ENCODE measurements at places on chromosomes 5 and 9.
A peak's percentile ranks its signal among the peaks of the same experiment; 100 is the strongest.

- no peak for DNase-seq
Observed at GRCh38 chr5:83104021-83104420, 26.7 kb downstream of the XRCC4 start.

- DNase-seq: no peak
Observed at GRCh38 chr5:23026252-23027170, 173.4 kb upstream of the CDH12 start.

- DNase-seq: no peak
Observed at GRCh38 chr9:78879324-78880100, 582.6 kb downstream of the PSAT1 start.

- no peak for DNase-seq
Observed at GRCh38 chr9:87869082-87869481, 13.6 kb upstream of the SPATA31E1 start.

GRCh38 chr5:168962306-168962705 lies 338.6 kb downstream of the SLIT3 start:
- no peak for DNase-seq

DNA sequence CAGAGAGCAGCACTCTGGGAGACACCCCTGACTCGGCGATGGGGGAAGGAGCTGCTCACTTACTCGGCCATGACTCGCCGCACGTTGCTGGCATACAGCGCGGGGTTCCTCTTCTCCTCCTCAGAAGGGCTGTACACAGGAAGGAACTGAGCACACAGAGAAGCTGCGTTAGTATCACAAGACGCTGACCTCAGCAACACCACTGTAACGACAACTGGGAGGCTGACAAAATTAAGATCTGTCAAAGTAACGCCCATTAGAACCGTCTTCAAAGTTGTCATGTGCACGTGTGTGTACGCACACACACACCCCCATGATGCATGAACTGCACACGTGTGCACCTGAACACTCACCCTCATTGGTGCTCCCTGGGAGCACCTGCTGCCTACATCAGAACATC lies 32.1 kb upstream of the SLC6A3 start:
- no peak for DNase-seq

DNA sequence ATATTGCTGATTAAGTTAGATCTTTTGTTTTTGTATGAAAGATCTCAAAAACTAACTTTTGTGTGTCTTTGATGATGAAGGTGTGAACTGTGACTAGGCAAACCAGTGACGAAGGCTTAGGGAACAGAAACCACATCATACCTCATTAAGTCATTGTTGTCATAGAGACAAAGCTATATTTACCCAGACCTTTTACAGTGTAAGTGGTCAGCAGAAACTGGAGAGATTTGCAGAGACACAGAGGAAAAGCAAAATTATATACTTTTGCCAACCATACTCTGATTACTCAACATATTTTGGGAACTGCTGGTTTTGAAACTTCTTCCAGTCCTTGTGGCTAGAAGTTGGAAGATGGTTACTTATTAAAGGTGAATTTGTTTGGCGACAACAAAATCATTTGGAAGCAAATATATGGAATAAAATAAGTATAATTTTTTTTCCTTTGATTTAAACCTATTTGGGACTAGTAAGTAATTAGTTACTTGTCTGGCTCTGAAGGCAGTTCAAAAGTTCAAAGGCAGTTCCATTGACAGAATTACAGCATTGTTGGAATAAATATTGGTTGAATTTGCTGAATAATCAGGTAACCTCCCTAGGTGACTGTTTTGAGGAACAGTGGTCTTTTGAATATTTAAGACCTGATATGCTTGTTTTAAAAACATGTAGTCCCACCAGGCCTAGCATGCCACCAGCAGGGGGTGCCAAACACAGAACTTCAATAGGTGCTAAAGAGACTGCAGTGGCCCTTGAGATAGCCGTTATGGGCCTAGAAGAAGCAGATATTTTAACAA lies 103.8 kb downstream of the RPS23 start:
- DNase-seq: peak; percentile 68

DNA sequence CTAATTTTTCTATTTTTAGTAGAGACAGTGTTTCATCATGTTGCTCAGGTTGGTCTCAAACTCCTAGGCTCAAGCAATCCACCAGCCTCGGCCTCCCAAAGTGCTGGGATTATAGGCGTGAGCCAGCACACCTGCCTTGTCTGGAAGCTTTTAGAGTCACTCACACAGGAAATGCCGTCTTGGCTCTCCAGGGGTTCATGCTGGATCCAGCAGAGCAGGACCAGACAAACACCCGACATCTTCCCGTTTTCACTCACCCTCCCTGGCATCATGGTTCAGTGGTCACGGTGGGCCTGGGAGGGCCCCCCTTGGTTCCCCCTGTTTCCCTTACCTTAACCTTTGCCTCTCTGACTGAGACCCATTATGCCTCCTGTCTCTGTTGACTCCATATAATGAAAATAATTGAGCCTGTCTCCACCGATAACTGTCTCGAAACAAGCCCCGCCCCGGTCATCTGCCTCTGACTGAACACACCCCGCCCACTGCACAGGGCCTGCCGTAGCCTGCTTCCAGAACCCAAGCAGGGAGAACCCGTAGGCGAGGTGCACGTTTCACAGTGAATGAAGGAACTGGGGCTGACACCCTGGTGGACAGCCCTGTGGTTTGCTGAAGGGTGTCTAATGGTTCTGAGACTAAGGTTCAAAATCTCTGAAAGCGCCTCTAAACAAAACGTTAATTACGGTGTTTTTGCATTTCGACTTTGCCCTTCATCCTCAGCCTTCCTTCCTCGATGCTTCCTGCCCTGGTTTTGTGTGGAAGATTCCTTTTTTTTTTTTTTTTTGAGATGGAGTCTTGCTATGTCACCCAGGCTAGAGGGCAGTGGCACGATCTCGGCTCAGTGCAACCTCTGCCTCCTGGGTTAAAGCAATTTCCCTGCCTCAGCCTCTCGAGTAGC lies 39.7 kb upstream of the SPRY4 start:
- DNase-seq: no peak

DNA sequence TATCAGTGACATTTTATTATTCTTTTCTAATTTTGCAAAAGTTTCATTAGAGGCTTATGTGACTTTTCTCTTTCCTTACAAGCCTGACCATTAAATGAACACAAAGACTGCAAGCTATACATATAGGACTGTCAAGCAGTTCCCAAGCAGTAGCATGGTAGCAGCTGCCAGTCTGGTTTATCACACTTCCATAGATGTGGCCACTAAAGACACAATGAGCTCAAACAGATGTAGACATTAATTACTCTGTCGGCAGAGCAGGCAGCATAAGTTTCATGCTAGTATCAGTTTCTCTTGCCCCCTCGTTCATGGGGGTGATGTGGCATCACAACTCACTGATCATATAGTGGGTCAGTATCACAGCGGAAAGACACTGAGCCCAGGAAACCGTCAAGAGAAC lies 89.5 kb downstream of the CDH10 start:
- no peak for DNase-seq

- peak; percentile 66 for DNase-seq
Observed at GRCh38 chr5:151094030-151094851, 13.4 kb upstream of the TNIP1 start.

GRCh38 chr9:86735772-86736458 lies 211.4 kb downstream of the GAS1 start:
- no peak for DNase-seq

Measured in activated naive CD8-positive, alpha-beta T cell treated with anti-CD3 and anti-CD28 coated beads, Interleukin-2, amount 10 ng/mL, durations not matched to agents 7 days and 5 days (primary cell).